Left lobe of liver (tissue), 2 donors: ENCODE measurements at places on chromosomes 4 and X. TPM values are rescaled to one million over a fixed set of nuclear protein-coding genes. Genes with fewer than 3 reads are reported as not detected.

The CPZ gene
- total RNA-seq = 0.45 TPM

The NALF2 gene
- total RNA-seq = 0.33 TPM

The TBX22 gene
- total RNA-seq = not detected

The CENPU gene
- 1.6 TPM for total RNA-seq

The SLC9A6 gene
- total RNA-seq = 3.2 TPM

The CPLX1 gene
- total RNA-seq = 1.5 TPM

The NDNF gene
- total RNA-seq = 1.1 TPM

The TMEM35A gene
- not detected for total RNA-seq

The RTL3 gene
- total RNA-seq = not detected

The OTOP1 gene
- total RNA-seq = not detected
